Activated T-cell treated with anti-CD3 and anti-CD28 coated beads, Interleukin-2, amount 50 U/mL, for 1 hour (primary cell): ENCODE measurements at places on chromosomes 3 and 15.
A peak's percentile ranks its signal among the peaks of the same experiment; 100 is the strongest.

DNA sequence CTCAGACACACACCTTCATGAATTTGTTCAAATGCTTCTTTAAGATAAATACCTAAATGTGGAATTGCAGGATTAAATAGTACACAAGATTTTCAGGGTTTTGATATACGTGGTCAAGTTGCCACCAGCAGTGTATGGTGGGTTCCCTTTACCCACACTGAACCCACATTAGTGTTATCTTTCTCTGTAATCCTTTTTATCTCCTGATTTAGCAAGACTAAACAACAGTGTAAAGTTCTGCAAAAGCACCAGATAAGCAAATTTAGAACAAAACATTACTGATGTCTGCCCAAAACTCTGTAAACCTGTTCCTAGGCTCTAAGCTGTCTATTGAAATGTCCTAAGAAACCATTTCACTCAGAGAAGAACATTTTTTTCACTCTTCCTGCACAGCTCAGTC, 352.9 kb downstream of the FHIT start:
- DNase-seq, result no peak

DNA sequence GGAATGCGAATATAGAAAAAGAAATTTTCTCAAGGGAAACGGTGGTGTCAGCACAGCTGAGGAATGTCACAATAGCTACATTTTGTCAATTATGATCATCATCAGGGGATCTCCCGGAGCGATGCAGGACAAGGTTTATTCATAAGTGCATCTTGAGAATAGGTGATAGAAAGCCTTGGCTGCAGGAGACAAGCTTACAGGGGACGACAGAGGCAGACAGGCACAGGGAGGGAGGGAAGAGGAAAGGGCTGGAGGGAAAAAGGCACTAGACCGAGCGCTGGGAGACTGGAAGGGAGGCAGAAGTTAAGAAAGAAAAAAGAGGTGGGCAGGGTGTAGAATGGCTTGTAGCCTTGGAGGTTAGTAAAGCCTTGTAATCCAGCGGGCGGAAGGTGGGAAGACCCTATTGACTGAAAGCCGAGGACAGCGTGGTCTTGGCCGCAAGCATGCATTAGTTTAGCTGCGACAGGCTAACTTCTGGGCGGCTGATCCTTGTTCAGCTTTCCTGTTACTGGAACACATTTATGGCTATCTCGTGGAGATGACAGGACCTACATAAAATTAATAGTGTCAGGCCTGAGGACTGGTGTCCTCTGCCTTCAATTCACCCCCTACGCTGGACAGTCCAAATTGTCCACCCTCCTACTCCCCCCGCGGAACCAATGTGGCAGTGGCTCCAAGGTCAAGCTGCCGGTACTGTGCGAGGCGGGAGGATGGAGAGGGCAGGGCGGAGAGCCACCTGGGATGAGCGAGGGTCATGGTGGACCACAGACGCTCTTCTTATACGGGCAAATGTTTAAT, 1.4 kb upstream of the NECTIN3 start:
- no peak for DNase-seq

- DNase-seq, result no peak
Observed at GRCh38 chr15:45863881-45864580, 229.2 kb downstream of the SQOR start.

- no peak for DNase-seq
Observed at GRCh38 chr3:27429909-27430308, 54.3 kb downstream of the SLC4A7 start.

DNA sequence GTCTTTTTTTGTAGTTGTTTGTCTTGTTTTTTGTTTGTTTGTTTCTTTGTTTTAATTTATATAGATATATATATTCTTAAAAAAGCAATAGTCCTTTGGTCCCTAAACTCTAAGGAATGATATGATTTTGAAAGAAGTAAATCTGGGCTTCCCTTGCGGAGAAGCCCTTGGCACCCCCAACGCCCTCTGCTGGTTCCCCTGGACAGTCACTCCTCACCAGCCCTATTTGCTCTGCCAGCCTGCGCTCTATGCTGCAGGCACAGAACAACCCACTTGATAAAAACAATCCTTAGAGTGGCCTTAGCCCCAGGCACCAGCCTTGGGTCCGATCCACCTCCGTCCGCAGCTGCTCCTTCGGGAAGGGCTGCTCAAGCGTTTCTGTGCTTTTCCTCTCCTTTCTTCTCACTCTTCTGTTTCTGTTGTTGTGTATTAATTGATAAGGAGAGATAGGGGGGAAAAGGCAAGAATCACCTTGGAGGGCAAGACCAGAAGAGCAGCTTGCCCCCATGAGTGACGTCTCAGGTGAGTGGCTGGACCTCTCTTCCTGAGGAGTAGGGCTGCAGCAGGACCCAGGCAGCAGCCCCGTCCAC, 13.7 kb upstream of the PARP6 start:
- DNase-seq, result peak; percentile 48

GRCh38 chr3:105606016-105606415, 239.3 kb downstream of the ALCAM start:
- no peak for DNase-seq

DNA sequence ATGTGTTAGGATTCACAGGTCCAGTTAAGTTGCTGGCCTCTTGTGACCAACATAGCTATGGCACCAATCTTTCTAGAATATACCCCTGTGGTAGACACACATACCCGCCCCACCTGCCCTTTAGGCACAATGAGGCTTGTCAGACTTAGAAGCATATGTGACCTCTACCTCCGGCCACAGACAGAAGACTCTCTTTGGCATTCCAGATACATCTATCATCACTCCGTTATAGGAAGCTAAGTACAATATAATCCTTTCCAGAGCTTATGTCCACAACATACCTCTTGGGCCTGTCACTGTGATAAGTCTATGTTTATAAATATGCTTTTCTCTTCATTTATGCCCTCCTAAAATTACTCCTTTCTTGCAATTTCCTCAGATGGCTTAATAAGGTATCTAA, 39.8 kb downstream of the CD47 start:
- DNase-seq, result no peak

GRCh38 chr3:59692117-59692516, 642.3 kb upstream of the CFAP20DC start:
- DNase-seq, result no peak

- DNase-seq, result no peak
Observed at GRCh38 chr3:168168743-168169142, 73.0 kb upstream of the GOLIM4 start.

- no peak for DNase-seq
Observed at GRCh38 chr15:92906563-92907081, 6.5 kb downstream of the CHD2 start.

- no peak for DNase-seq
Observed at GRCh38 chr3:155047672-155048071, 32.4 kb upstream of the MME start.

GRCh38 chr3:105365081-105365390, 1.7 kb upstream of the ALCAM start:
- no peak for DNase-seq
